ENCODE measurements at places on chromosomes 6 and 20. TPM values are rescaled to one million over a fixed set of nuclear protein-coding genes. Genes with fewer than 3 reads are reported as not detected.

DNA sequence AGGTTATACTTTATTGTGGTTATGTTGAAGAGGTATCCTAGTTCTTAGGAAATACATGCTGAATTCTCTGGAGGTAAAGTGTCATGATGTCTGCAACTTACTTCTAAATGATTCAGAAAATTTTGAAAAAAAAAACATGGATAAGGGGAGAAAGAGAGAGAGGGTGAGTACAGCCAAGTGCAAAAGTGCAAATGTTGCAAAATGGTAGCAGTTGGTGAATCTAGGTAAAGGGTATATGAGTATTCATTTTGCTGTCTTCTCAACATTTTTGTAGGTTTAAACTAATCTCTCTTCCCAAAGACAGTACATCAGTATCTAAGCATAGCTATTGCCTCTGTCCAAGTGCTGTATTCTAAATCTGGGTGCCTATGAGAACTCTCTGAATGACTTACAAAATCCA, 579.4 kb upstream of the CHD6 start:
- H3K36me3 ChIP-seq, result no peaks in the 10 kb centered on the region
- H3K4me3 ChIP-seq, result no peak overlapping the region
- no peak overlapping the region for H3K27ac ChIP-seq
- no peaks in the 10 kb centered on the region for H3K27me3 ChIP-seq
- no peak for DNase-seq
- no peaks in the 10 kb centered on the region for H3K4me1 ChIP-seq

- no peak for DNase-seq
- no peaks in the 10 kb centered on the region for H3K4me1 ChIP-seq
- H3K27me3 ChIP-seq, result peaks cover 6% of the 10 kb centered on the region
- H3K4me3 ChIP-seq, result no peak overlapping the region
These were observed 205.4 kb downstream of the SOD2 start for GRCh38 chr6:159487636-159488035.

DNA sequence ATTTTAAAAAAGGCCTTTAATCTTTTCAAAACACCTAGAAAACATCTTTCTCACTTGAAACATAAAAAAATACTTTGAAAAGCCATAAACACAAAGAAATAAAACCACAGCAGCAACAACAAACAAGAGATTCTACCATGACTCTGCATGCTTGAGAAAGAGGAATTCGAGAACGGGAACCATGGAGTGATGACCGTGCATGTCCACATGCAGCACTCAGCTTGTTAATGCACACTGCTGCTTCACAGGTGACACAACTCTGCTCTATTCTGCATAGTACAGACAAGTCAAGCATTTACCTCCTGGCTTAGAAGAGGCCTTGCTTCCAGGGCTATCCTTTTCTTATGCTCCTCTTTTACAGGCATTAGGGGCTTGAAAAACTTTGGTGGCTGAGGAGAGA, 64.9 kb upstream of the NUP153 start:
- H3K4me1 ChIP-seq, result no peaks in the 10 kb centered on the region
- peaks cover 17% of the 10 kb centered on the region for H3K27me3 ChIP-seq
- no peak for DNase-seq
- no peaks in the 10 kb centered on the region for H3K36me3 ChIP-seq
- no peak overlapping the region for H3K4me3 ChIP-seq

DNA sequence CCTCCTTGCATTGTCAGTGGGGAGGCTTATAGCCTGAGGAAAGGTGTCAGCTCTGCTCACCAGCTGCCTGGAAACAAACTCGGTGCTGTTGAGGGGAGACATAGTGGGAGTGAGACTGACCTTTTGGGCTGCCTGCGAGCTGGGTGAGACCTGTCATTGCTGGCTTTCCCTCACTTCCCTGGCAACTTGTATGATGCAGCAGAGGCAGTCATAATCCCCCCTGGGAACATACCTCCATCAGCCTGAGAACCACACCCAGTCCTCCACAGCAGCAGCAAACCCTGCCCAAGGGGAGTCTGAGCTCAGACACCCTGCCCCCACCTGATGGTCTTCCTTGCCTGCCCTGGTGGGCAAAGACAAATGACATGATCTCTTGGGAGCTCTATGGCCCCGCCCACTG, 521.2 kb upstream of the IMPG1 start:
- no peak for DNase-seq
- no peak overlapping the region for H3K27ac ChIP-seq
- no peaks in the 10 kb centered on the region for H3K27me3 ChIP-seq

DNA sequence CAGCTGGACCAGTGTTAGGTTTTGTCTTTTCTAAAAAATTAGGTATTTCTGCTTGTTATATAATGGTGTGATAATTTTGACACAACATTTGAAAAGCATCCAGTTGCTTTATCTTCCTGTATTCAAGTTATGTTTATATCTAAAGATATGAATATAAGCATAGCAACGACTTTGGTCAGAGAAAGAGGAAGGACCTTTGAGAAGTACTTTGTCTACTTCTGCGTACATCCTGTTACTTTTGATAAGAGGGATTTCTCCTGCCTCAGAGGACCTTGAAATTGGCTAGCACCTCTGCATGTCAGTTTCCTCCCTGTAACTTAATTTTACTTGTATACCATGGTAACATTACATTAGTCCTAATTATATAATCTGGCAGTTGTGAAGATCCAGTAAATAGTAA, 24.8 kb downstream of the PHF20 start:
- no peaks in the 10 kb centered on the region for H3K27me3 ChIP-seq
- peak overlapping the region; percentile 24 for H3K27ac ChIP-seq
- peaks cover 9% of the 10 kb centered on the region for H3K36me3 ChIP-seq
- DNase-seq, result no peak

GRCh38 chr6:160420253-160420968, 72.2 kb downstream of the SLC22A3 start:
- no peak overlapping the region for H3K4me3 ChIP-seq
- H3K27ac ChIP-seq, result no peak overlapping the region
- no peaks in the 10 kb centered on the region for H3K4me1 ChIP-seq
- DNase-seq, result no peak
- no peaks in the 10 kb centered on the region for H3K36me3 ChIP-seq
- peaks cover 31% of the 10 kb centered on the region for H3K27me3 ChIP-seq

DNA sequence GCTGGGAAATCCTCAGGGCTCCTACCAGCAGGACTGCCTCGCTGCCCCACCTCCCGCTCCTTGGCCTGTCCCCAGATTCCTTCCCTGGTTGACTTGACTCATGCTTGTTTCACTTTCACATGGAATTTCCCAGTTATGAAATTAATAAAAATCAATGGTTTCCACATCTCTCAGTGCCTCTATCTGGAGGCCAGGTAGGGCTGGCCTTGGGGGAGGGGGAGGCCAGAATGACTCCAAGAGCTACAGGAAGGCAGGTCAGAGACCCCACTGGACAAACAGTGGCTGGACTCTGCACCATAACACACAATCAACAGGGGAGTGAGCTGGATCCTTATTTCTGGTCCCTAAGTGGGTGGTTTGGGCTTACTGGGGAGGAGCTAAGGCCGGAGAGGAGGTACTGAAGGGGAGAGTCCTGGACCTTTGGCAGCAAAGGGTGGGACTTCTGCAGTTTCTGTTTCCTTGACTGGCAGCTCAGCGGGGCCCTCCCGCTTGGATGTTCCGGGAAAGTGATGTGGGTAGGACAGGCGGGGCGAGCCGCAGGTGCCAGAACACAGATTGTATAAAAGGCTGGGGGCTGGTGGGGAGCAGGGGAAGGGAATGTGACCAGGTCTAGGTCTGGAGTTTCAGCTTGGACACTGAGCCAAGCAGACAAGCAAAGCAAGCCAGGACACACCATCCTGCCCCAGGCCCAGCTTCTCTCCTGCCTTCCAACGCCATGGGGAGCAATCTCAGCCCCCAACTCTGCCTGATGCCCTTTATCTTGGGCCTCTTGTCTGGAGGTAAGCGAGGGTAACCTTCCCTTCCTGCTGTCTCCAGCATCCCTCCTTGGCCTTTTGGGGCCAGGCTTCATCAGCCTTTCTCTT, at the start of gene CFB:
CFB (plus strand) TSS at position 589 of the 863 bp plus-strand sequence; CDS start at position 716, 127 bp downstream.
- H3K4me1 ChIP-seq, result peaks cover 14% of the 10 kb centered on the region
- DNase-seq, result no peak
- no peaks in the 10 kb centered on the region for H3K36me3 ChIP-seq

- no peak overlapping the region for H3K4me3 ChIP-seq
- no peak overlapping the region for H3K27ac ChIP-seq
- no peaks in the 10 kb centered on the region for H3K4me1 ChIP-seq
- H3K36me3 ChIP-seq, result no peaks in the 10 kb centered on the region
- no peak for DNase-seq
These were observed 9.9 kb upstream of the NCOA5 start for GRCh38 chr20:46099491-46100287.

- H3K27me3 ChIP-seq, result peaks cover 18% of the 10 kb centered on the region
- H3K27ac ChIP-seq, result no peak overlapping the region
- DNase-seq, result no peak
- no peak overlapping the region for H3K4me3 ChIP-seq
- H3K4me1 ChIP-seq, result no peaks in the 10 kb centered on the region
- no peaks in the 10 kb centered on the region for H3K36me3 ChIP-seq
These were observed 471.9 kb downstream of the QKI start for GRCh38 chr6:163886428-163886827.

- no peak overlapping the region for H3K4me3 ChIP-seq
- no peaks in the 10 kb centered on the region for H3K27me3 ChIP-seq
- H3K27ac ChIP-seq, result no peak overlapping the region
- DNase-seq, result no peak
- H3K36me3 ChIP-seq, result no peaks in the 10 kb centered on the region
These were observed 34.9 kb downstream of the OSTM1 start for GRCh38 chr6:108039681-108040080.

GRCh38 chr6:137261361-137261760, 42.2 kb upstream of the IFNGR1 start:
- H3K27ac ChIP-seq, result no peak overlapping the region
- no peaks in the 10 kb centered on the region for H3K36me3 ChIP-seq
- H3K4me3 ChIP-seq, result no peak overlapping the region
- H3K4me1 ChIP-seq, result peaks cover 17% of the 10 kb centered on the region
- DNase-seq, result no peak
- H3K27me3 ChIP-seq, result peaks cover 34% of the 10 kb centered on the region

DNA sequence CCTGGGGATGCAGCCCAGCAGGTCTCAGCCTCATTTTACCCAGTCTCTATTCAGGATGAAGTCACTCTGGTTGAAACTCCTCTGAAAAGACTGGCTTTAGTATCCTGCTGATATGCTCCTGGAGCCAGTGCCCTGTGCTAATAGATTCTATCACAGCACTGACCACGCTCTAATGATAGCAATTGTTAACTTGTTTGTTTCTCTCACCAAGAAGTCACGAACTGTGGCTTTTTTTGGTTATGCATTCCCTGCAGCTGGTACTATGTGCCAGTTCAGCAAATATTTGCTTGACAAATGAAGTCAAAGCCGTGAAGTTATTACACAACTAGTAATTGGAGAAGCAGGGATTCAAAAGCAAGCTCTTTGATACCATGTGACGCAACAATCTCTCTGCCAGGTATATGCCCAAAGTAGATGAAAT, 754.6 kb downstream of the KIF16B start:
- H3K27ac ChIP-seq, result no peak overlapping the region
- no peak overlapping the region for H3K4me3 ChIP-seq
- no peaks in the 10 kb centered on the region for H3K27me3 ChIP-seq
- DNase-seq, result no peak

- no peaks in the 10 kb centered on the region for H3K27me3 ChIP-seq
- H3K27ac ChIP-seq, result no peak overlapping the region
- H3K4me3 ChIP-seq, result no peak overlapping the region
- H3K36me3 ChIP-seq, result peaks cover 5% of the 10 kb centered on the region
- no peaks in the 10 kb centered on the region for H3K4me1 ChIP-seq
These were observed 35.3 kb downstream of the KCTD20 start for GRCh38 chr6:36478051-36478526.

DNA sequence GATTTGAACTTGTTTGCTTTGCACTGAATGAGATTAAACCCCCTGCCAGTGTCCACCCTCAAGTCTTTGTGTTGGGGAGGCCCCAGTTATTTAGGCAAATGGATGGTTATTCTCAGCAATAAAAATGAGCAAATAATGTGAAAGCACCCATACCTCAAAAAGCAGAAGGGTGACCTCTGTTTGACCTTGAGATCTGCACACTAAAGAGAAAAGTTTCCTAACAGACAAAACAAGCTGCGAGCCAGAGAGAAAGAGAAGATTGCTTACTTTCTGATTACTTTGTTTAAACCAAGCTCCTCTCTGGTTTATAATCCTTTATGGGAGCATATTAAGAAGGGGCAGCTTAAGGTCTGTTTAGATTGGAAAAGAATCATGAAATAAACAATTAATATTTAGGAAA, 30.4 kb upstream of the TRERF1 start:
- H3K4me3 ChIP-seq, result no peak overlapping the region
- H3K36me3 ChIP-seq, result no peaks in the 10 kb centered on the region
- no peak for DNase-seq
- no peaks in the 10 kb centered on the region for H3K27me3 ChIP-seq
- no peaks in the 10 kb centered on the region for H3K4me1 ChIP-seq

GRCh38 chr20:44181611-44182010, 5.4 kb downstream of the JPH2 start:
- DNase-seq, result no peak
- H3K36me3 ChIP-seq, result no peaks in the 10 kb centered on the region
- no peak overlapping the region for H3K4me3 ChIP-seq
- H3K4me1 ChIP-seq, result no peaks in the 10 kb centered on the region
- peaks cover 56% of the 10 kb centered on the region for H3K27me3 ChIP-seq

GRCh38 chr20:57383447-57384347, 7.5 kb upstream of the RBM38 start:
- no peak overlapping the region for H3K4me3 ChIP-seq
- DNase-seq, result no peak
- H3K36me3 ChIP-seq, result no peaks in the 10 kb centered on the region
- H3K4me1 ChIP-seq, result peaks cover 24% of the 10 kb centered on the region

GRCh38 chr6:125821825-125822281, 31.1 kb downstream of the NCOA7 start:
- H3K36me3 ChIP-seq, result peaks cover 7% of the 10 kb centered on the region
- no peak overlapping the region for H3K27ac ChIP-seq

GRCh38 chr6:94289131-94289530, 869.8 kb upstream of the EPHA7 start:
- no peaks in the 10 kb centered on the region for H3K36me3 ChIP-seq
- no peak overlapping the region for H3K4me3 ChIP-seq
- no peak overlapping the region for H3K27ac ChIP-seq
- no peaks in the 10 kb centered on the region for H3K4me1 ChIP-seq

DNA sequence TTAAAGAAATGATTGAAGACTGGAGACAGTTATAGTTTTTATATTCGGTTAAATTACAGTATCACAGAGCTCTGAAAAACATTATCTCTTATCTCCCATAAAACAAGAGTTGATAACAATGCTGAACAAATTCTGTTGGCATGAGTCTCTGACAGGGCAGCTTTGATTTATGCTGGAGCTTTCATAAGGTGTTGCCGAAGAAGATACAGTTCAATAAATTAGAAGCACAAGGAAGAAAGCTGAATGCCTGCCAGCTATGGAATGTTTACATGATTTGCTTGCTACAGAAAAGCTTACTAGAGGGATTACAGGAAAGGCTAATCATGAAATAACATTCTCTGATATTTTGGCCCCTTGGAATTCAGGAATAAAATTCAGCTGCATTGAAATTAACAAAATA, 431.9 kb upstream of the GJE1 start:
- no peaks in the 10 kb centered on the region for H3K27me3 ChIP-seq
- DNase-seq, result no peak
- no peak overlapping the region for H3K27ac ChIP-seq
- H3K4me3 ChIP-seq, result no peak overlapping the region

Gene BNIP5
- not detected for total RNA-seq

Gene GABRR1
- not detected for total RNA-seq

Gene ELOVL4
- total RNA-seq, result 1.8 TPM

Gene HS3ST5
- not detected for total RNA-seq

Gene SMLR1
- total RNA-seq, result not detected

Gene DCDC2
- 0.12 TPM for total RNA-seq

Gene CABLES2
- total RNA-seq, result 7.1 TPM

Gene VSTM2L
- 0.60 TPM for total RNA-seq

Gene CCDC170
- total RNA-seq, result not detected
